ENCODE measurements at places on chromosomes 4 and X.

DNA sequence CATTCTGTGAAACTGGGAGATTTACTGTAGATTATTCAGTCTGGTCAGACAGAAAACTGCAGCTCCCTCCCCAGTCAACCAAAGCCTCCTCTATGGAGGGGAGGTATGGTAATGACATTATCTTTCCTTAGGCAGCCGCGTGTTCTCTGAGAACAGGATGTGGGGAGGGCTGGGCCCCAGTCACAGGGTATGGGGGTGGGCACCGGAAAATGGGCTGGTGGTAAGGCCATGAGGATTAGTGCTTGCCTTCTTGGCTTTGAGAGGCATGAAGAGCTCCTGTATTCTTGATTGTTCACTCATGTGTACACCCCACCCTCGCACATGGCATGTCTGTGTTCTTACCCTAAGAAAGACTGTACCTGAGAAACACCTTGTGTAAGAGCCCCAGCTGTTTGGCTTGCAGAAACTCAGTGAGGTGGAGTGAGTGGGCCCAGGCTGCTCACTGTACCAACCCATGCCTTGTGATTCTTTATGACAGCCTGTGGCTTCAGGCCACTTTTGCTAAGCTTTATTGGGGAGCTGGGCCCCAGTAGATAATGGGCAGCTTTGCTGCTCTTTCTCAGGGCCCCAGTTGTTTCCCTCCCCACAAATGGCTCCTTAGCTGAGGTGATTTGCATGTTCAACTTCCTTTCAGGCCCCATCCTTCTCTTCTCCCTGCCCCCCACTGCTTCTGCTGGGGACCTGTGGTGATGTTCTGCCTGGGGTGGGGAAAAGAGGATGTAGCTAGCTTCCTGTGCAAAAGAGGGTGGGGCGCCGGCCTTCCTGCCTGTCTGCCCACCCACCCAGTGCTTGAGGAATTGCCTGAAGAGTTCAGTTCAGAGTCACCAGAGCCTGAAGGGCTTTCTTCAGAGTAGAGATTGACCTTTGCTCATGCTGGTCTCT, 30.7 kb downstream of the MSN start:
- peak; percentile 70 for DNase-seq

GRCh38 chrX:44744799-44745198, 99.0 kb upstream of the DUSP21 start:
- DNase-seq, result no peak

DNA sequence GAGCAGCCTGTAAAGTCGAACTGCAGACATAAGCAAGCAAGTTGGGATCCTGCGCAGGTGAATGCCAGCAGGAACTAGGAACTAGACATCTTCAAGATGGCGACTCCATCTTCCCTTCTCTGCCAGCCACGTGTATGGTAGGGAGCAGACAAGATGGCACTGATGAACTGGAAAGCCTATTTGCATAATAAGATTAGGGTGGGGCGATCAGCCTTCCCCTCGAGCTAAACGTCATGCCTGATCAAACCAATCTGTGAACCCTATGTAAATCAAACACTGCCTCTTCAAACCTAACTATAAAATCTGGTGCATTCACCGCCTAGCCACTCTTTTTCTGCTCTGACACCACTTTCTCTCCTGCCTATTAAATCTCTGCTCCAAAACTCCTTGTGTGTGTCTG, 28.1 kb upstream of the LGI2 start:
- DNase-seq, result no peak

- DNase-seq, result no peak
These were observed 237.5 kb downstream of the BCOR start for GRCh38 chrX:39859991-39860861.

- no peak for DNase-seq
These were observed 4.5 kb upstream of the PDE6B start for GRCh38 chr4:620851-621261.

- no peak for DNase-seq
These were observed at the start of gene CLCN4 for GRCh38 chrX:10156199-10157031. Gene CLCN4 (plus strand): TSS chrX:10156975. CDS start chrX:10185033, 28,058 bp downstream.

DNA sequence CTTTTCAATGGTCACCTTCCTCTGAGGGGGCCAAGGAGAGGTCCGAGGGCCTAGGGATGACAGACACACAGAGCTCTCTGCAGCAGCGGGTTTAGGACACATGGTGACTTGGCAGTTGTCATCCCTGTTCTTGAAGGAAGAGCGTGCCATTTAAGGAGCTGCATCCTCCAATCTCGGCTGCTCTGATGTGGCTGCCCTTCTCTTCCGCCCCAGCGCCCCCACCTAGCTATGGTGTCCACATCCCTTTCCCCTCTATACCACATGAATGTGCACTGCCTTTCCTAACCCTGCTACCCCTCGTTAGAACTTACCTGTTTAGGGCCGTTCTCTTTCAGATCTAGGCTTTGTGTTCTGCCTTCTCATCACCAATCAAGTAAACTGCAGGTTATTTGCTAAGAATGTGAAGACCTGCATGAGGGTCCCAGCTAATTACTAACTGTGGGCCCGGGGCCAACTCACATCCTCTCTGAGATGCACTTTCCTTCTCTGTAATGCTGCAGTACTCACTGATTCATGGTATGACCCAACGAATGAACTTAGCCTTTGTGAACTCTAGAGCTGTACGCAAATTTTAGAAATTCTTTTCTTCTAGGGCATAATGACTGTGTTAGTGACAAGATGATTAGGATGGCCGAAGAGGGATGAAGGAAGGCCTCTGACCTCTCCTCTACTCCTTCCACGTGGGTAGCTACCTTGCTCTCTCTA, 38.2 kb downstream of the CHST7 start:
- no peak for DNase-seq

- no peak for DNase-seq
These were observed 33.7 kb downstream of the CLOCK start for GRCh38 chr4:55512922-55513571.

DNA sequence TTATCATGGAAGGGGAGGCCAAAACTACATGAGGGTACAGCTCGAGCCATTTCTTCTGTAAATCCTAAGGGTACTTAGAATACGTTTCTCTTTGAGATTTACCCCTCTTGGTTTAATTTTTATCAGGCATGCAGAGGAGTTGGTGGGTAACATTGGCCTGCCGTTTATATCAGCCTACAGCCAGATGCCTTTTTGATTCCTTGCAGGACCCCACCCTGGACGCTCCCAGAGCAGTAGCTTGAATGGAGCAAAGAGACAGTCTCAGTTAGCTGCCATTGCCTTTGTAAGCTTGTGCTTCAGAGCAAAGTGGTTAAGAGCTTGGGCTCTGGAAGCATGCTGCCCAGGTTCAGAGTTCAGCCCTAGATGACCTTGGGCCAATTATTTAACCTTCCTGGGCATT, 9.0 kb downstream of the DOCK11 start:
- no peak for DNase-seq

DNA sequence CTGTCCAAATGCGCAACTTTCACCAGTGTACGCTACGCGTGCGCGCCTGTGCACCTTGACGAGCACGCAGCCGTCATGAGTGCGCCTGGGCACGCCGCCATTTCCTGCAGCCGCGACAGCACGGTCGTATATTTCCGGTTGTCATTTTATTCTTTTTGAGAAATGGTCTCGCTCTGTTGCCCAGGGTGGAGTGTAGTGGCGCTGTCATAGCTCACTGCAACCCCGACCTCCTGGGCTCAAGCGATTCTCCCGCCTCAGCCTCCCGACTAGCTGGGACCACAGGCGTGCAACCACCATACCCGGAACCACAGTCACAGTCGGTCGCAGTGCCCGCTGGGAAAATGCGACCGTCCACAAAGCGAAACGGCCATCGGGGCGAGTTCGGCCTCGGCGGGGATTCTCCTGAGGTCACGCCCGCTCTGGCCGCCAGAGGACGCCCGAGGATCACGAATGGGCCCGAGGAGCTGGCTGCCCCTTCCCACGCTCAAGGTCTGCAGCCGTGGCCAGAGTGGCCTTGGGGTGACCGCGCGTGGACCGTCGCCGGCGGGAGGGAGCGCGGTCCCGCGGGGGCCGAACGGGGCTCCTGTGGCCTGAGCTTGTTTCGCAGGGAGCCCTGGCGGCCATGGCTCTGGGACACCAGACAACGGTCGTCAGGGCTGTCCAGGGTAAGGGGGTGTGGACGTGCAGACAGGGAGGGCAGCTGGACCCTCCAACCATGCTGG, 23.7 kb upstream of the PNMA3 start:
- no peak for DNase-seq

- DNase-seq, result no peak
These were observed 45.9 kb upstream of the PGRMC1 start for GRCh38 chrX:119190091-119190681.

DNA sequence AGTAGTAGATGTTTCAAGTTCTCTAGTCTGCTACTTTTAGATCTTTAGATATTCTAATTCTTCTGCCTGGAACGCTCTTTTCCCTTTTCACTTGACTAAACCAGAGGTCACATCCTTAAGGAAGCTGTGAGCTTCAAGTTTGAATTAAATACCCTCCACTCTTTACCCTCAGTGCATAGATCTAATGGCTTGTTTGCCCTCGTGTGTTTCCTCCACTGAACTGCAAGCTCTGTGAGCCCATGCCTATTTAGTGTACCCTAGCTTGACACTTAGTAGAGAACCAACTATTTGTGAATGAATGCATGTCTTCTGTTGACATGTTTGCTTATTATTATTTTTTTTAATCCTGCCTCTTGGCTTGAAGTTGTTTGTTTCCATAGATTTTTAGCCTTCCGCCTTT, 138.3 kb downstream of the PDE5A start:
- no peak for DNase-seq

GRCh38 chr4:142110136-142110535, 473.8 kb downstream of the IL15 start:
- DNase-seq, result no peak
